ENCODE measurements at places on chromosomes 13 and 19. TPM values are rescaled to one million over a fixed set of nuclear protein-coding genes. Genes with fewer than 3 reads are reported as not detected.

The ITPKC gene
- 25.3 TPM for total RNA-seq

The SMARCA4 gene
- 77.0 TPM for total RNA-seq

The STOML3 gene
- total RNA-seq, result not detected

DNA sequence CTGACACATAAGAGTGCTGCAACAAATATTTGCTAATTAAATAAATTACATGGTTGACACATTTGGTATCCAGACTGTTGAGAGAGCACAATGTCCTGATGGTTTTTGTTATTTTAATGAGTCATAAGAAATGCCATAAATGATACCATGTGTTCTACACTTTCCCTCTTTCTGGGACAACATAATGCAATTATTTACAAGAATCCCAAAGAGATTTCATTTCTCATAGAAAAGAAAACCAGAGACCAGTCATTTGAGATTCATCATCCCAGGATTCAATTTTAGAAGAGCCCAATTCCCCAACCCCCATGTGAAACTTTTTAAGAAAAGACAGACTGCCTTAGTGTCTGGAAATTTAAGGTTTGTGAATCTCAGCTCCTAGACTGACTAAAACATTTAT lies 399.6 kb downstream of the DCT start:
- no peak for DNase-seq

DNA sequence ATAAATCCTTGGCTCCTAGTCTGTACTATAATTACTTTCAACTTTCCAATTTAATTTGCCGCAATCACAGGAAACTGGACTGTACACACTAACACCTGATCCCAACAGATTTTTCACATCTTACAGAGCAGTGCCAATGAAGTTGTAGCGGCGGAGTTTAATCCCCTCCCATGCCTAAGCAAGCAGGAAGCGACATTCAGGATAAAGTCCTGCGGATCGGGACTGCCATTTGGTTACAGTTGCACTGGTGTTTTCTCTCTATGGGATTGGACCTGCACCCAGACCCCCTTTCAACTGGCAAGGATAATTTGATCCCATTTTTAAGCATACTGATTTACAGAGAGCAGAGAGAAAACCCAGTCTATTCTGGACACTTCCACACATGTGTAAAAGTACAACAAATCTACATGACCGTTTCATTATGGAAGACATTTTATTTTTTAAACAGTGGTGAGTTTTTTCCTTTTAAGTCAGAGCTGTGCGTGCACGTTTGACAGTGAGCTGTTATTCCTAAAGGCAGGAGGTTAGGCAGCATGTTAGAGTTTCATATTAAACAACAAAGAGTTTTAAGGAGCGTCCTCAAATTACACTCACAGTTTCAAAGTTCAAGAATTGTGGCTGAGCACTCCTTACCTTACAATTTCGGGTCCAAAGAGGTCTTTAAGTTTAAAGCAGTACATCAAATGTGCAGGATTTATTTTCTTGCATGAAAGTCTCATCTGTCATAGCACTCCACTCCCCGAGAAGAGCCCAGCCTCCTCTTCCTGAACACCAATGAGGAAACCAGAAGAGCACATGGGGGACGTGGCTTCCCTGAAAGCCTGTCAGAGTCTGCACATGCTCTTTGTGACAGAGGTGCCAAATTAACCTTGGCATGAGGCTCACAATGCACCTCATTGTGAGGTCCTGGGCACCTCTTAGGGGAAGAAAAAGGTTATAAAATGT lies 141.6 kb upstream of the RFC3 start:
- DNase-seq, result peak; percentile 67
